Activated CD4-positive, alpha-beta T cell treated with anti-CD3 and anti-CD28 coated beads, Interleukin-2, amount 50 U/mL, for 48 hours (primary cell): ENCODE measurements at places on chromosomes 5 and 9.

DNA sequence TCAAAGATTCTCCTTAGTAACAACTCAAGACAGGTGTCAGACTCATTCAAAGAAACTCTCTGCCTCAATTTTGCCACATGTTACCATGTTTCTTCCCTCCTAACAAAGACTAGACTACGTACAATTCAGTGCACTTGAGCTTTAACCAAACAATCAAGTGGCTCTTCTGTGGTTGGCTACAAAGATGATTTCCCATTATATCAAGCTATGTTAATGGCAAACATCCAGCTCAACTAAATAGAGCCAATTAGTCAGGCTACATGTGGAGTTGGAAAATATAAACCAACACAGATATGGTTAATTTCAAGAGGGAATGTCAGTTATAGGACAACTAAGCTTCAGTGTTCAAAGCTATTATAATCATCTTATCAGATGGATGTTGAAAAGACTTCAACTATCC lies 29.2 kb upstream of the ADRA1B start:
- no peak for DNase-seq

GRCh38 chr5:93930098-93930497 lies 188.7 kb upstream of the POU5F2 start:
- DNase-seq = no peak

- no peak for DNase-seq
These were observed 103.5 kb upstream of the C5orf63 start for GRCh38 chr5:127176769-127177168.

DNA sequence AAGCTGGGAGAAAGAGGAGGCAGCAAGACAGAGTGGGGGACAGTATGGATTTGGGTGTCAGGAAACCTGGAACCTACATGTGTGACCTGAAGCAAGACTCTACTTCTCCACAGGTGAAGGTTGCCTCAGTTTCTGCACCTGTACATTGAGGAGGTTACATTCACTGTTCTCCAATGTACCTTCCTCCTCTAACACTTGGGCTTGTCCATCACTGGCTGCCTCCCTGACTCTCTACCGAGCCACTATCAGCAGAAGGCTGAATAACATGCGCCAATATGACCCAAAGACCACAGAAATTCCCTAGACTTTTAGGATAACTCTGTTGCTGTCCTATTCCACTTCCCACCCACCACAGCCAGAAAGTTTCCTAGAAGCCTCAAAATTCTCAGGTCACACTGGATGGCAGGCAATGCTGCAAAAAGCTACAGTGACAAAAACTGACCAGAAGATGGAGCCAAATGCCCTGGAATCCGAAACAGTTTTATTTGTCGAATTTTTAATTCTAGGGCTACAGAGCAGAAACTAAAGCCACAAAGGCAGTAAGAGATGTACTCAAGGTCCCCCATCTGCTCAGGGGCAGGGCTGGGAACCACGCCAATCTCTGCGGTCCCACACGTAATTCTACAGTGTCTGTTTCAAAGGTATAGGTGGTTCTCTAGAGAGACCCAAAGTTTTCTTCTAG lies 64.4 kb downstream of the FAM114A2 start:
- DNase-seq = peak; percentile 23

GRCh38 chr9:12231832-12232231 lies 461.4 kb upstream of the TYRP1 start:
- no peak for DNase-seq

GRCh38 chr9:86772635-86772993 lies 174.7 kb downstream of the GAS1 start:
- no peak for DNase-seq

GRCh38 chr9:93974151-93974550 lies 19.0 kb upstream of the BARX1 start:
- no peak for DNase-seq

DNA sequence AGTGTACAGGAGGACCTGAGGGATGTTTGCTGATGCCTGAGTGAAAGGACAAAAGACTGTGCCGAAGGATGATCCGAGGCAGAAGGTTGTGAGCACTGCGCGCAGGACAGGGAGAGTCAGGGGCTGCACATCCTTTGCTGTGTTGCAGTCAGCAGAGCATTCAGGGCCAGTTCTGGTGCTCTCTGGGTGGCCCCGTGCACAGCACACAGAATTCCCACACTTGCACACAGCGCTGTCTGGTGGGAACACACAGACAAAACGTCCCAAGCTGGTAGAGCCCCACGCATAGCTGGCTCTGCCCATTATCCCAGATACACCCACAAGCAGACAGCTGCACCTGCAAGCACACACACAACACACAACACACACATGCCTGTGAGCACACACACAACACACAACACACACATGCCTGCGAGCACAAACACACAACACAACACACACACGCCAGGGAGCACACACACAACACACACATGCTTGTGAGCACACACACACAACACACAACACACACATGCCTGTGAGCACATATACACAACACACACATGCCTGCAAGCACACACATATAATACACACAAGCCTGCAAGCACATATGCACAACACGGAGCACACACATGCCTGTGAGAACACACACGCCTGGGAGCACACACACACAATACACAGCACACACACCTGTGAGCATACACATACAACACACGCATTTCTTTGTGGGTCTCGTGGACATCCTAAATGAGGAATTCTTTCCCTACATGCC lies 74.4 kb downstream of the FGF18 start:
- DNase-seq = no peak

- no peak for DNase-seq
These were observed 142.2 kb downstream of the DCP2 start for GRCh38 chr5:113118765-113119164.

GRCh38 chr5:5540065-5540464 lies 117.6 kb downstream of the ICE1 start:
- DNase-seq = no peak

GRCh38 chr5:96822686-96823459 lies 15.1 kb upstream of the ERAP1 start:
- no peak for DNase-seq

GRCh38 chr5:177403102-177403791 lies 2.8 kb upstream of the PFN3 start:
- DNase-seq = peak; percentile 60

DNA sequence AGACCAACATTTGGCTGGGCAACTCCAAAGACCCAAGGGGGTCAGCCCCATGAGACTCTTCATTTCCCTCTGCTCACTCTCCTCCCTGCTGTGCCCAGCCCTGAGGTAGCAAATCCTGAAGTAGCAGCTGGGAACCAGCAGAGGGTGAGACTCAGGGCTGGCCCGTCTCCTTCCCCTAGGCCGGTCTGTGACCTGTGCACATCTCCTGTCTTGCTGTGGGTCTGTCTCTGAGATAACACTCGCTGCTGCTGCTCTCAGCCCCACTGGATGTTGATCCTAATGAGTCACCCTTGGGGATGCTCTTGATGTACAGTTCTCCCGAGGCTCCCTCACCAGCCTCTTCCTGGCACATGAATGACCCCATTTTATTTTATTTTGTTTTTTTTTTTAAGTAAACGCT lies 7.3 kb upstream of the OR2V1 start:
- no peak for DNase-seq

- DNase-seq = no peak
These were observed 2280.6 kb upstream of the ACO1 start for GRCh38 chr9:30103647-30104394.

GRCh38 chr5:144318460-144318859 lies 147.8 kb downstream of the KCTD16 start:
- DNase-seq = no peak

- no peak for DNase-seq
These were observed 19.8 kb downstream of the GPRIN1 start for GRCh38 chr5:176590035-176590717.

- no peak for DNase-seq
These were observed 7.1 kb downstream of the NSG2 start for GRCh38 chr5:174052636-174053035.

GRCh38 chr9:880725-881124 lies 39.2 kb downstream of the DMRT1 start:
- no peak for DNase-seq

DNA sequence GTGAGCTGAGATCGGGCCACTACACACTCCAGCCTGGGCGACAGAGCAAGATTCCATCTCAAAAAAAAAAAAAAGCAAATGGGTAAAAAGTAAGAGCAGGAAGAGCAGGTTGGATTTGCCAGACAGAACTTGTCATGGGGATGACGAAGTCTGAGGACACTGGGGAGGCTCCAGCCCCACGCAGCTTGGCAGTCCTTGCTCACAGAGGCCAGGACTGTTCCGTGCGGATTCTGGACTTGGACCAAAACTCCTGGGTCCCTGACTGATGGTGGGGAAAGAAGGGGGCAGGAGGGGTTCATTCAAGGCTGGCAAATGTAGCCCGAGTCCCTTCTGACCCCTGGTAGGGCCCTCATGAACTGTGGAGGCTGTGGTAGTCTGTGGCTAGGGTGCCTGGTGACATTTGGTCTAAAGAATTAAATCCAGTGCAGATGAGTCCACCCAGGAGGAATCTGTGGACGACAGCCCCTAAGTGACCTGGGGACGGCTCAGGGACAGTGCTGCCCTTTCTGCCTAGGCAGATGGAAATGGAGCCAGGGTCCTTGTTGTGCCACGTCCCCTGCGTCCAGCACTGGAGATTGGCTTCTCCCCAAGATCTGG lies 3.1 kb downstream of the FGD3 start:
- no peak for DNase-seq
